ENCODE measurements at places on chromosomes 3 and 15.

DNA sequence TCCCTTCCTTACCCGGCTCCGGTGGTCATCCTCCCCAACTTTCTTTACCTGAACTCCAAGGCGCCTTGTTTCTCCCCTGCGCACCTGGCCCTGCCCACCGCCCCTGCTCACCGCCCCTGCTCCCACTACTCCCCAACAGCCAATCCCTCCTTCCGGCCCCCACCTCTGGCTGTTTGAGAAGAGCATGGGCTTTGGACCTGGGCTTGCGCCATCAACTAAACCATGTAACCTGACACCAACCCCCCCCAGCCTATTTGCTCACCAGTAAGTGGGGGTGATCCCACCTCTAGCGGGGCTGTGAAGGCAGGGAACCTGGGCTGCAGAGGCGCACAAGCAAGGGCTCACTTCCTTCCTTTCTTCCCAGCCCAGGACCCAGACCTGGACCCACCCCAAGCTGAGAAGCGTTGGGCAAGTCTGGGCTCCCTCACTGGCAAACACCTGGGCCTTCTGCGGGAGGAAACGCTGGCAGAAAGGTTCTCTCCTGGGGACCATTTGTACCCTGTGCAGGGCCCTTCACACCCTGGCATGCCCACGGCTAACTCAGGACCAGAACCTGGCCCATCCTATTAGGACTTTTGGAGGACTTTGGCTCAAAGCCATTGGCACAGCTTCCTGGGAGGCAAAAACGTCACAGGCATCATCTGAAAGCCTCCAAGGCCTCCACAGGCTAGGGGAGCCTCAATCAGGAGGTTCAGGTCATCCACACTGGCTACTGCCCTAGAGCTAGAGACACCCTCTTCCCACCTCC, at the start of gene PLXNB1:
Gene PLXNB1 (minus strand): TSS at position 127 of the 748 bp plus-strand sequence. CDS start 5,475 bp downstream, outside the sequence.
- no peak for DNase-seq

- no peak for DNase-seq
Measured at GRCh38 chr3:153369561-153370374, 207.7 kb downstream of the RAP2B start.

DNA sequence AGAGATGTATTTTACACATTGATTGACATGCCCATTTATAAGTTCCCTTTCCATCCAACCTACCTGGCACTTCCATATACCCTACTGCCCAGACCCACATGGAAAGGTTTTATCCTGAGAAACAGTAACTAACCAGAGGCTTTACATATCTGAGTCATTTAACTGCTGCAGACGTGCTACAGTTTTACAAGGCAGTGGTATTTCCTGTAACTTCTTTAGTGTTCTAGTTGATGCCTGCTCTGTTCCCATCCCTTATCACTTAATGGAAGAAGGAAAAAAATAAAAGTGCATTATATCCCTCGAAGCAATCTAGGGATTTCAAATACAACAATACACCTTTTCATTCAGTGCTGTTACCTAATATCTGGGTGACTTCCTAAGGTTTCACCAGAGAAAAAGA, 107.1 kb downstream of the TMCO5A start:
- no peak for DNase-seq

GRCh38 chr15:73052653-73053397, 562 bp downstream of the NEO1 start:
- DNase-seq = peak; percentile 19

- DNase-seq = no peak
Measured at GRCh38 chr3:34146596-34146995, 348.2 kb downstream of the PDCD6IP start.

- DNase-seq = no peak
Measured at GRCh38 chr15:38562278-38562677, 2.3 kb downstream of the RASGRP1 start.

GRCh38 chr3:21938267-21938681, 187.3 kb upstream of the ZNF385D start:
- no peak for DNase-seq

GRCh38 chr3:130779031-130779430, 32.4 kb upstream of the PIK3R4 start:
- no peak for DNase-seq

DNA sequence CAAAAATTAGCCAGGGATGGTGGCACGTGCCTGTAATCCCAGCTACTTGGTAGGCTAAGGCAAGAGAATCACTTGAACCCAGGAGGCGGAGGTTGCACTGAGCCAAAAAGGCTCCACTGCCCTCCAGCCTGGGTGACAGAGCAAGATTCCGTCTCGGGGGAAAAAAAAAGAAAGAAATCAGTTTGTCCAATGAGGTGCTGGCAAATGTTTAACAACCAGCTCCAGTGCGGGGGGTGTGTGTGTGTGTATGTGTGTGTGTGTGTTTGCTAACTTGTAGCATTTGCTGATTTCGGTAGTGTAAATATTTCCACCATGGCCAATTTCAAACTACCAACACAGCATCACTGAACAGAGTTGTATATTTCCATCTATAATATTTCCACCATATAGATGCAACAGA, 23.8 kb upstream of the IDH2 start:
- DNase-seq = no peak

GRCh38 chr3:17709236-17709810, 33.1 kb downstream of the TBC1D5 start:
- DNase-seq = no peak

DNA sequence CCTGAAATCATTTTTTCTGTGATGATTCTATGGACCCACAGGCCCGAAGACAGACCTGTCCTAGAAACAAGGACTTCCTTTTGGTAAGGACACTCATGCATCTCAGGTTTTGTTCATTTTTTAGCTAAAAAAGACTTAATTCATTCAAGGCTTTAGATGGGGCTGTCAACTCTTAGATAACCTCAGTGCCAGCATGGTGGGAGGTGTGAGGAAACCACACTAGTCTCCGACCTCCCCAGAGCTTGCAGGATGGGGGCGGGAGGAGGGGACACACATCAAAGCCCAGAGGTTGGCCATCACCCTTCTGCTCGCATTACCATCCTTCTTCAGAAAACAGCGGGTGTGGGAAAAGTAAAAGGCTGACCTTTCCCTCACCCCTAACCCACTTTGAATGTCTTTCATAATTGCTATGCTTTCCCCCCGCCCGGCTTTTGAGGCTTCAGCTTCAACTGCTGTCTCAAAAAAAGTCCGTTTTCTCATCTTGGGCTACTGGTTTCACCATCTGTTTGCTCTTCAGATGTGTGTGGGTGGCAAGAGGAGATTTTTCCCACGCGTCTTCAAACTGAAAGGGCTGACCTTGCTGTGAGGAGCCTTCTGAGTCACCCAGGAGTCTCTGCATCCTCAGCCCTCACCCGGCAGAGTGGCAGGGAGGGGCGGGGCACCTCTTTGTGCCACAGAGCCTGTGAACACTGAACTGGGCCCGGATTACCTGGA, 27.6 kb upstream of the CXCR6 start:
- DNase-seq = peak; percentile 78

GRCh38 chr3:11392014-11392859, 120.0 kb downstream of the ATG7 start:
- DNase-seq = peak; percentile 21

GRCh38 chr3:135329479-135329878, 534.4 kb downstream of the EPHB1 start:
- DNase-seq = no peak

DNA sequence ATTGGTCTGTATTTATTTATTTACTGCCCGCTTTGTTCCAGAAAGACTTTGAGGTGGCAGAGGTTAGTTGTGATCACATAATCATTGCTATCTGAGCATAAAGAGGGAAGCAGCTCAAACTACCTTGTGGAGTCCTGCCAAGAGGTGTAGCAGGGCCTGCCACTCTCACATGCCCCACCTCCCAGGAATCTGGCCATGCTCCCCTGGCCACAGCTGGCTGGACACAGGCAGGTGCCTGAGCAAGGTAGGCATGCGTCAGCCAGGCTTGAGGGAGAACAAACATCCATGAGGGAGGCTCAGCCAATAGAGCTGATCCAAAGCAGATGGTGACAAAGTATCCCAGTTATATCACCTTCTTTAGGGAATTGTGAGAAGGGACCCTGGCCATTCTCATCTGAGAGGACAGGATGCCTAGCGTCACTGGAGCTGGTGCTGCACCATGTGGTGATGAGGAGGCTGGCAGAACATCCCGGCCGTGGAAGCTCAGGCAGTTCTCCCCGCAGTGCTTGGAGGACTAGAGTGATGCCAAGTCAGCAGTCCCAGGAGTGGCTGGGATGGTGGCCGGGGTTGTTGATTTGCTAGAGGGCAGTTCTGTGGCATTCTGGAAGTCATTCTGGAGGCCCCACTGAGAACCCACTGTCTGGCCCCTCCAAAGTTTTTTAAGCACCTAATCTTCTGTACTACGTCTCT, 6.8 kb upstream of the POLG start:
- no peak for DNase-seq

- no peak for DNase-seq
Measured at GRCh38 chr15:100951965-100952364, 32.8 kb downstream of the LRRK1 start.

DNA sequence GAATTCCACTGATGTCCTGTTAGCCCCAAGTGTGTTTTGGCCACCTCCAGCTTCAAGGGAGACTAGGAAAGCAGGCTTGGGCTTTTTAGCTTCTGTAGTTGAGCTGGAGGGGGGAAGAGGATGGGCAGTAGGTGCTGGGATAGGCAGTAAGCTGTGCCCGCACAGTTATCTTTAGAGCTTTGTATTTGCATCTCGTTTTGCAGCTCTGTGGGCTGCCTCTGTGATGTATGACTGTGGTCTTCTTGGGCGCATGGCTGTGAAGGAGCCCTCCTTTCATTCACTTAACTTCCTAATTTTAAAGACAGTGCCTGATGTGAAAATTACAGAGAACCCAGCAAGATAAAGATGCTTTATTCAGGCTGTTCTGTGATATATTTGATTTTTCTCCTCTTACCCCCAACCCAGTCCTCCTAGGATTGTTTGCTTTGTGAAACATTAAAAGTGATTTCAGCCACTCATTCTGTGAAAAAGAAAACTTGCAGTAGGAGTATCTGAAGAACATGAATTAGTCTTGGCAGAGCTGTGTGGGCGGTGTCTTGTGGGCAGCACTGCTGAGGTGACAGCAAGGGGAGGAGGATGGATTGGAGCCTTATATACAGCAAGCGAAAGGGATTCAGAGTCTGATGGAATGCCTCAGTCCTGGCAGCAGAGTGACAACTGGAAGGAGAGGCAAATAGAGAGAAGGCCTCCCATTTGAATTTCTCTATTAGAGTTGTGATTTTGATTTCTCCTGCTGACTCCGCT, 74.3 kb downstream of the LARS2 start:
- DNase-seq = no peak

DNA sequence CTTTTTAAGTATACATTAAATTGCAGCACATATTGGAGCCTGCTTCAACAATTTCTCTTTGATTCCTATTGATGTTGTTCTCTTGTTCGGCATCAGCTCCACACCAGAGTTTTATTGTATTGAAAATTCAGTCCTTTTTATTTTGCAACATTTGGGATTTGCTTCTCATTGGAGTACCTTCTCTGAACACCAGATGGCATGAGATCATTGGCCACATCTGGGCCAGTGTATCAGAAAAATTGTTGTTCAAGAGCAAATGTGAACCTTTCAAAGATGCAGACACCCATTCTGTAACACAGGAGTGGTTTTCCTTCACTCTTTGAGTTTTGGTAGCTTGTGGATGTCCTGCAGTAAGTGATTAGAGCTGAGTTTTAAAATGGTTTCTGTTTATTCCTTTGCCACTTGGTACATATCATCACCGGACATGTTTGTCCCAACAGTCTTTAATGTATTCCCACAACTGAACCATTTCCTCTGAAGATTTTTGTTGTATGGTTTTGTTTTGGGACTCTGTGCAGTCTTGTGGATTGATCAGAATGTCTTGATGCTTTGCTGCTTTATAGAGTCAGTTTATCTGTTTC, 96.1 kb downstream of the MCTP2 start:
- DNase-seq = no peak

GRCh38 chr3:33385423-33385822, 54.8 kb downstream of the UBP1 start:
- no peak for DNase-seq

DNA sequence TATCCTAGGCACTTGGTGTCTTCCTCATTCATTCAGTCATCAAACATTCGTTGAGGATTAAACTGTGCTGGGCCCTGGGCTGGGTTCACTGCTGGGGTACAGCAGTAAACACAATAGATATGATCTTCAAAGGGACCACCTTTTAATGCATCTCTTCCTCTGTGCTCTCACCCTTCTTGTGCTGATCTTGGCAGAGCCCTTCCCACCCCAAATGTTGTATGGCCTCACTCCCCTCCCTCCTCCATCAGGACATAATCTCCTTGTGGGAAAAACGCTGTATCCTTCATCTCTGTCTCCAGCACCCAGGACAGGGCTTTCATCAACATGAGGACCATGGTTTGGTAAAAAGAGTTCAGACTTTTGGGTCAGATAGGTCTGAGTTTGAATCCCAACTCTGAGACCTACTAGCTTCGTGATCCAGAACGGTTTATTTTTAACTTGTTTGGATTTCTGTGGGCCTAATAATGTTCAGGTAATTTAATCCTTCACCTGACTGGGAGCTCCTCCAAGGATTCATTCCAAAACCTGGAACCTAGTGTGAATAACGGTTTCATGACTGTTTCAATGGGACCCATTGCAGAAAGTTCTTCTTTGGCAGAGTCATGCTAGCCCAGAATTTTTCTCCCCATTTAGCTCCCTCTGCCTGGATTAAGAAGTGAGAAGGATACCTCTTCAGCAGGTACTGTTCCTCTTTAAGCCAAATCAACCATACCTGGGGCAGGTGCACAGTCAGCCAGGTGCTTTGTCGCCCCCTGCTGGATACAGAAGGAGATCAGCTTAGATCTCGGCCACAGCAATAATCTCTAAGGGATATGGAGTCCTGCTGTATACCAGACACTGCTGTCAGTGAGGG, 5.2 kb upstream of the WNT7A start:
- peak; percentile 76 for DNase-seq

GRCh38 chr3:177894081-177894728, 642.0 kb upstream of the KCNMB2 start:
- DNase-seq = no peak

- no peak for DNase-seq
Measured at GRCh38 chr3:193214445-193214844, 26.6 kb upstream of the PLAAT1 start.

- DNase-seq = no peak
Measured at GRCh38 chr3:27507111-27507510, 22.9 kb upstream of the SLC4A7 start.

- DNase-seq = no peak
Measured at GRCh38 chr3:13018561-13019242, 54.5 kb downstream of the IQSEC1 start.

- DNase-seq = peak; percentile 22
Measured at GRCh38 chr3:11643201-11643603, 513 bp downstream of the VGLL4 start.

DNA sequence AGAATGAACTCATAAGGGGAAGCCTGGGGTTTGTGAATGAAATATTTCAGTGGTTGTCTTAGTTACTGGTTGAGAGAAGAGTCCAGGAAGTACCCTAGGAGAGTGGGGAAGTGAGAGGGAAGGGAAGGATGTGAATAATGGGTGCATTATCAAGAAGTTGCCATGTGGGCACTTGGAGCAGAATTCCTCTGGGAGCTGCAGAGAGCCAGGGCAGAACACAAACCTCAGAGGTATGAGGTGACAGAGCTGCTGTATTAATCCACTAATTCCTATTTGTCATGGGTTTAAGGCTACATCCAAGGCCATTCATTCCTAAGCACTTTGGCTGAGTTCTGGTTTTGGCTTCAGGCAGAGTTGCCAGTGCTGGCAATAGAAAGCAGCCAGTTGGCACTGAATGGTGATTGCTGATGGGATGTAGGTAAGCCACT, 29.0 kb downstream of the NDUFB4 start:
- no peak for DNase-seq
